ENCODE measurements at places on chromosomes 3 and 15.

GRCh38 chr3:171972871-171973348 lies 66.5 kb upstream of the FNDC3B start:
- no peak for DNase-seq

GRCh38 chr15:50594311-50594710 lies 47.8 kb upstream of the USP50 start:
- no peak for DNase-seq

DNA sequence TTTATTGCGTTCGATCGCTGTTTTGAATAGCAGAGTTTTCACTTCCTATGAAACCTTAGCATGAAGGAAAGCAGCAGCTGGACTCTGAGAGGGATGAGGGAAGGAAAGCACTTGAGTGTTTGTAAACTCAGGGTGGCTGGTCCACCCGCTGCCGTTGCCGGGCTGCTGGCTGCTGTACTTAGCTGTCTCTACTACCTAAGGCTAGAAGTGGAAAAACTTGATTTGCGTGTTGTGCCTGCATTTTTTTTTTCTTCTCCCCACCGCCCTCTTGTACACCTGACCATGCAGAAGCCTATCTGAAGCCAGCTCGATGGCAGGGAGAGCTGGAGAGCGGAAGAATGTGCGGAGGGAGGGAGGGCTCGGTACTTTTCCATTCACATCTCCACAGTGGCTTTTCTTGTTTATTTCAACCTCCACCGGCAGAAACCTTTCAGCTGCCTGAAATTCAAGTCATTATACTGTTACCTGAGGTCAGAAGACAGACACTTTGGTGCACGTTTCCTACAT lies 4.8 kb upstream of the BCL6 start:
- no peak for DNase-seq

DNA sequence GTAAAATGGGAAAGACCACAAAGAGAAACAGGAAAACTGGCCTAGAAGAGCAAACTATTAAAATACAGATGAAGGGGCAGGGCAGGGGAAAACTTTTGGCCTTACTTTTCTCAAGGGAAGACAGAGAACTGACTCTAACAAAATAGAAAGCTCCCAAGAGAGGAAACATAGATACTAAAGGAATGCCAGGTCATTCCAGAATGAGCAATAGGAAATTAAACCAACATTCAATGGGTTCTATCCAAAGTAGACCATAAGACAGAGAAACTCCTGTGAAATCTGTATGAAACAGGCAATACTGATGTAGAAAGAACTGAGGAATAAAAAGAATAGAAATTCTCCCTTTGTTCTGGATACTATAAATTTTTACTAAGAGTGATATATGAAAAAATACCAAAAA lies 491.8 kb downstream of the MECOM start:
- DNase-seq = no peak

- DNase-seq = no peak
These were observed 12.3 kb downstream of the ABTB1 start for GRCh38 chr3:127684871-127685707.

DNA sequence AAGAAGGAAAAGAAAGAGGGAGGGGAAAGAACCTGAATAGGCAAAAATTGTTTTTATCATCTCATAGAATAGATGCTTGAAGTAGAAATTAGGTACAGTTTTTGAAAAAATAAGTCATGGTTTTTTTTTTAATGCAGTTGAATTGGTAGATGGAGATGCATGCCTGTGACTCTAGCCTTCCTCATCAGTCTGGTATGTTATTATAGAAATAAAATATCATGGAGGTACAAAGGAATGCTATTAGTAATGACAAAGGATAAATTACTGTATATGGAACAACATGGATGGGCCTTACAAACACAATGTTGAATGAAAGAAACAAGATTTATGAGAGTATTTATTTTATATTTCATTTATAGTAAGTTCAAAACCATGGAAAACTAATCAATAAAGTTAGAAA lies 162.4 kb upstream of the GALNT15 start:
- no peak for DNase-seq

DNA sequence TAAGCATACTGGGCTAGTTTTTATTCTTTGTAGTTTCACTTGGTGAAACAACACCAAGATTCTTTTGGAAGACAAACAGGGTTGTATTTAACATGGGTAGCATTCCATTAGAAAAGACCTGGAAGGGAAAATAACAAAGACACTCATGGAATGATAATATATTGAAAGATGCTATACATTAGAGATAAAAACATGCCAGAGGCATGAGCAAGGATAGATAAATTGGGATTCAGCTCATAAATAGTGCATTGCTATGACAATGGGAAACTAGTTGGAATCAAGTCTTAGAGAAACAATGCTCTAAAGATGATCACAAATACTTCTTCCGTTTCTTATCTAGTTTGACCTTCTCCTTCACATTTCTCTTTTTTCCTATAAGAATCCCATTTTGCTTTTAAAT lies 677.4 kb downstream of the ZNF385D start:
- no peak for DNase-seq

DNA sequence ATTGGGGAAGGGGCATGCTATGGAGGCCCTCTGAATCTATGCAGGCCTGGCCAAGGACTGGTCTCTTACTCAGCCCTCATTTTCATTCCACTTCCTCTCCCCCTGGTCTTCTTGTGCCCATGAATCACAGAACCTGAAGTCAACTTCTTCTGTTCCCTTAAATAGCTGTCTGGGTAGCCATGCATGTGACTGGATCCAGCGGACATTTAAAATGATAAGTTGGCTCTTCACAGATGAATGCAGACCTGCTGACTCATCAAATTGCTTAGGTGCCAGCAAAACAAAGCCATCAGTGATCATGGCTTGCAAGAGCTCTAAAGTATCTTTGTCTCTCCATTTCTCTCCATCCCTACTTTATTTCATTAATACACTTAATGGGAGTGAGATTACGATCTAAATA lies 90.1 kb upstream of the CADPS start:
- no peak for DNase-seq

GRCh38 chr15:81942157-81942556 lies 103.7 kb downstream of the MEX3B start:
- DNase-seq = no peak

All from activated CD8-positive, alpha-beta memory T cell treated with anti-CD3 and anti-CD28 coated beads for 4 hours (primary cell).